ENCODE measurements at places on chromosomes 12 and 14.

GRCh38 chr14:99186956-99187690, 84.9 kb downstream of the BCL11B start:
- no peak for DNase-seq

- DNase-seq = no peak
Measured at GRCh38 chr12:47753021-47754001, 5.4 kb downstream of the RAPGEF3 start.

- peak; percentile 90 for DNase-seq
Measured at GRCh38 chr14:104976198-104977007, 1.8 kb downstream of the AHNAK2 start.

DNA sequence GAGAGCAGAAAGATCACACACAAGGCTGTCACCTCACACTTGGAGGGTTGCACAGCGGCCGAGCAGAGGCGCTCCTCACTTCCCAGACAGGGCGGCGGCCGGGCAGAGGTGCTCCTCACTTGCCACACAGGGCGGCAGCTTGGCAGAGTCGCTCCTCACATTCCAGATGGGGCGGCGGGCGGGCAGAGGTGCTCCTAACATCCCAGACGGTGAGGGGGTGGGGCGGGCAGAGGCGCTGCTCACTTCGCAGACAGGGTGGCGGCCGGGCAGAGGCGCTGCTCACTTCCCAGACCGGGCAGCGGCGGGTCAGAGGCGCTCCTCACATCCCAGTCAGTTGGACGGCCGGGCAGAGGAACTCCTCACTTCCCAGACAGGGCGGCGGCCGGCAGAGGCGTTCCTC, 9.1 kb downstream of the TMBIM4 start:
- no peak for DNase-seq

DNA sequence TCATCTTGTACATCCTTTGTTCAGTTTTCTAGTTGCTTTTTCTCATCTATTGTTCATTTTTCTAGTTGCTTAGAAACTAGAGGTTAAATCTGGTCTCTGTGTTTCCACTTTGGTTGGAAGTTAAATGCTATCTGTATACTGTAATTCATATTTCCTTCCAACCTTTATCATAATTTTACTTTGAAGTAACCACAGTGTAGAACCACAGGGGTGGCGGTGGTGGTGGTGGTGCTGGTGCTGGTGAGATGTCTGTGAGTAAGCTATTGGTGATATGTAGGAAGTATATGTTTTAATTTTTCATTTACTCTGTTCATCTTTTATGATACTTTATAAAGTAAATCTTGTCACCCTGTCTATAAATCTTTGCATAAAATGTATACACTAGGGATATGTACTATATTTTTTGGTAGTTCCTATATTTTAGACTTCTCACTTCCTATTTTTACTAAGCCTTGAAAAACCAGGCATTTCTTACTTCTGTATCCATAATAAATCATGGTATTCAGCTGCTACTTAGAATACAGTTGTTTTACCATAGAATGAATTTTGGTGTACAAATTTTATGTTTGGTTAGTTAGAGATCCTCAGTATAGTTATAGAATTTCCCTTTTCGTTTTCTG, 31.9 kb downstream of the CCDC91 start:
- no peak for DNase-seq

GRCh38 chr14:23604675-23605170, 26.1 kb upstream of the JPH4 start:
- DNase-seq = no peak

GRCh38 chr12:1811281-1811947, 9.0 kb upstream of the LRTM2 start:
- no peak for DNase-seq

DNA sequence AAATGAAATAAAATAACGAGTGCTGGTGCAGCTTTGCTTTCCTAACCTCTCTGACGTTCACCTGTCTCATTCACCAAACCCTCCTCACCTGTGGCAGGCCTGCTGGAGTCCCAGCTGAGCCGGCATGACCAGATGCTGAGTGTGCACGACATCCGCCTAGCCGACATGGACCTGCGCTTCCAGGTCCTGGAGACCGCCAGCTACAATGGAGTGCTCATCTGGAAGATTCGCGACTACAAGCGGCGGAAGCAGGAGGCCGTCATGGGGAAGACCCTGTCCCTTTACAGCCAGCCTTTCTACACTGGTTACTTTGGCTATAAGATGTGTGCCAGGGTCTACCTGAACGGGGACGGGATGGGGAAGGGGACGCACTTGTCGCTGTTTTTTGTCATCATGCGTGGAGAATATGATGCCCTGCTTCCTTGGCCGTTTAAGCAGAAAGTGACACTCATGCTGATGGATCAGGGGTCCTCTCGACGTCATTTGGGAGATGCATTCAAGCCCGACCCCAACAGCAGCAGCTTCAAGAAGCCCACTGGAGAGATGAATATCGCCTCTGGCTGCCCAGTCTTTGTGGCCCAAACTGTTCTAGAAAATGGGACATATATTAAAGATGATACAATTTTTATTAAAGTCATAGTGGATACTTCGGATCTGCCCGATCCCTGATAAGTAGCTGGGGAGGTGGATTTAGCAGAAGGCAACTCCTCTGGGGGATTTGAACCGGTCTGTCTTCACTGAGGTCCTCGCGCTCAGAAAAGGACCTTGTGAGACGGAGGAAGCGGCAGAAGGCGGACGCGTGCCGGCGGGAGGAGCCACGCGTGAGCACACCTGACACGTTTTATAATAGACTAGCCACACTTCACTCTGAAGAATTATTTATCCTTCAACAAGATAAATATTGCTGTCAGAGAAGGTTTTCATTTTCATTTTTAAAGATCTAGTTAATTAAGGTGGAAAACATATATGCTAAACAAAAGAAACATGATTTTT, 17.1 kb upstream of the AMN start:
- DNase-seq = no peak

GRCh38 chr14:36086629-36087395, 89.7 kb downstream of the PTCSC3 start:
- no peak for DNase-seq

DNA sequence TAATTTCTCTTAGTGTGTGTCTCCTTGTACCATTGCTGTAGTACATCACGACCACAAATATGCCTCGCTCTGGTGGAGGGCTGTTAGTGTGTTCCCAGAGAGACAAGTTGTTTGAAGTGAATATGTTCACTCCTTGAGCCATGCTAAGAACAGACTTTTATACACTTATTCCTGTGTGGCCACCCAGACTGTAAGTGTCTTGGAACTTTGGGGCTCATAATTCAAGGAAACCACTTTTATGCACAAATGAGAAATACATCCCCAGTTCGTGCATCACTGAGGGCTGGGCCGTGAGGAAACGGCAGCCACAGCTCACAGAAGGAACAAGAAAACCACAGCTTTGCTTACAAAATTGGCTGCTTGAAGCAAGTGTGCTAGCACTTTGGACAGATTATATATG, 362.2 kb upstream of the DDHD1 start:
- peak; percentile 56 for DNase-seq

DNA sequence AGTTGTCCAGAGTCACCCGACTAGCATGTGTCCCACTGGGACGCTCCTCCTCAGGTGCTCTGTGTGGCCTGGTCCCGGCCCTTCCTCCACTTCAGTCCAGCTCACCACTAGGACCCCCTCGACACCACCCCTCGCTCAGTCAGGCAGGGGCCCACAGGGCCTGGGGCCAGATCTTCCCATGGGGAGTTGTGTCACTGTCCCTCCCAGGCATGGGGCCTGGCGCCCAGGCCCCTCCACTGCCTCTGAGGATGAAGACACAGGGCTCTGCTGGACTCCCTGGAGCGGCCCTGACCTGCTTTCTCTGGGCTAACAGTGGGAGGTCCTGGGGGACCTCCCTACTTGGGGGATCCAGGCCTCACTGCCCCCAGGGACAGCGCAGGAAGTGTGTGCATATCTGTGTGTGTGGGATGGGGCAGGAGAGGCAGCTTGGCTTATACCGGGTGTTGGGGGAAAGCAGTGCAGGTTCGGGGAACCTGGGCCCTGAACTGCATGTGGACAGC, 43.8 kb downstream of the KRT80 start:
- no peak for DNase-seq

DNA sequence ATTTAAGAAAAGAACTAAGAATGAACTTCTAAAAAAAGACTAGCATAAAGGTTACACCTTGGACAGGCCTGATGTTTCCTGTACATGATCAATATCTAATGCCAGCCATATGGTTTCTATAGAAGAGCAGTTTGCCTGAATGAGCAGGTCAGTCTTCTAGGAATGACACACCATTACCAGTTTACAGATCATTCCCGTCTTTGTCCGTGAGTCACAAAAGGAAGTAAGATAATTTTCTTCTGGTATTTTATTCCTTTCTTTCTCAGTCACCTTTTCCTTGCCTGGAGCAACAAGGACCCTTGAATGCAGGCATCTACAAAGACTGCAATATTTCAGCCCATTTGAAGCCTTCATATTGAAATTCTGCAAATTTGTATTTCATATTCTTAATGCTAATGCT, 44.6 kb upstream of the CNTN1 start:
- DNase-seq = no peak

DNA sequence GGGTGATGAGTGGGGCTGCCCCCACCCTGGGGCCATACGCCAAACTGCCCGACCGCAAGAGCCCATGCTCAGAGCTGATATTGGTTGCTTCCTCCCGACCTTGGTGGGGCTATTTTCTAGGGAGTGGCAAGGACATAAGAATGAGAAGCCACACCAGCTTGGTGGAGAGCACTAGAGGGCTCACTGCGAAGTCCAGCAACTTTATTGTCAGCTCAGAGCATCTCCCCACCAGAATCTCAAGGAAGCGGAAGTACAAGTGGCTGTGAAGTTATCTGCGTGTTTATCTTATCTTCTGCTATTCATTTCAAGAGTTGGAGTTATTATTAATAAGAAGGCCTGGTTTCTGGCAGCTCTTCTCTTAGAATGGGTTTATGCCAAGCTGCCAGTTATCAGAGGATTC, 4.9 kb upstream of the PLXNC1 start:
- no peak for DNase-seq

DNA sequence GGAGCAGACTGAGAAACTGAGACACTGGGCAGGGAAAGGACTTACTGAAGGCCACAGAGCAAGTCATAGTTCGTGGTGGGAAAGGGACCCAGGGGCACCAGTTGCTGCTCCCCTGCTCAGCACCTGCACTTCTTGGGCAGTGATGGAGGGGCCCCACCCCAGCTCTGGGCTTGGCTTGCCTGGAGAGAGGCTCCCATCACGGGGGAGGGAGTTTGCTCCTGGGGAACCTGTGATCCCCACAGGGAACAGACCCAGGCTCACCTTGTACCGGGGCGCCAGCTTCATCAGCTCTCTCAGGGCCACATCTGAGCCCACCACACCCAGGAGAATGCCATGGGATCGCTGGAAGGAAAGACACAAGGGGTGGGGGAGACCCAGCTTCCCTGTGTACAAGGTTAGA, 39.8 kb downstream of the CACNA2D4 start:
- no peak for DNase-seq

- DNase-seq = no peak
Measured at GRCh38 chr12:81329085-81329484, 251.2 kb downstream of the ACSS3 start.

- no peak for DNase-seq
Measured at GRCh38 chr14:23025151-23025814, 9.4 kb downstream of the PSMB5 start.

GRCh38 chr14:99966037-99966835, 99.0 kb upstream of the EVL start:
- no peak for DNase-seq

- DNase-seq = no peak
Measured at GRCh38 chr14:59161561-59162175, 26.8 kb upstream of the DAAM1 start.

- DNase-seq = no peak
Measured at GRCh38 chr12:89059721-89060541, 292.4 kb downstream of the DUSP6 start.

- DNase-seq = peak; percentile 39
Measured at GRCh38 chr12:1611803-1612572, 17.0 kb upstream of the WNT5B start.

- DNase-seq = no peak
Measured at GRCh38 chr14:71451501-71451900, 480.7 kb upstream of the RGS6 start.

DNA sequence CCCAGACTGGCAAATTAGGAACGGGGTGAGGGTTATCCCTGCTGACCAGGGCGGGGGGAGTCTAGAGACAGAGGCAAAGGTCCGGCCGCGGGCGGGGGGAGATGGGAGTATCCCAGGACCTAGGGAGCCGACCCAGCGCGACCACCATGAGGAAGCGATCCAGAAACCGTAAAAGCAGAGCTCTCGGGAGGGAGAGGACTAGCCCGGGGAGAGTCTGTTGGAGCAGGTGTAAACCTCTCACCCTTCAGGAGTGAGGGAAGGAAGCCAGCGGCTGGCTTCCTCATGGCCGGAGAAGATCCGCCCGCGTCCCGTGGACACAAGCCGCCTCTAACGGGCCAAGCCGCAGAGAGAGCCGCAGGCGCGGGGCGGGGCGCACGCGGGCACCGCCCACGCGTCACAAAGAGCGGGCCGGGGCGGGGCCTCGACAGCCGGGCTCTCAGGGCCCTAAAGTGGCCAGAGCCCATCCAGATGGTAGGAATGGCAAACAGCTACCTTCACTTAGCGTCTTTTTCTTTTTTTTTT, at the start of gene ACRBP:
ACRBP (minus strand) TSS at position 350 of the 522 bp plus-strand sequence; CDS start at position 284, 66 bp downstream.
- no peak for DNase-seq

DNA sequence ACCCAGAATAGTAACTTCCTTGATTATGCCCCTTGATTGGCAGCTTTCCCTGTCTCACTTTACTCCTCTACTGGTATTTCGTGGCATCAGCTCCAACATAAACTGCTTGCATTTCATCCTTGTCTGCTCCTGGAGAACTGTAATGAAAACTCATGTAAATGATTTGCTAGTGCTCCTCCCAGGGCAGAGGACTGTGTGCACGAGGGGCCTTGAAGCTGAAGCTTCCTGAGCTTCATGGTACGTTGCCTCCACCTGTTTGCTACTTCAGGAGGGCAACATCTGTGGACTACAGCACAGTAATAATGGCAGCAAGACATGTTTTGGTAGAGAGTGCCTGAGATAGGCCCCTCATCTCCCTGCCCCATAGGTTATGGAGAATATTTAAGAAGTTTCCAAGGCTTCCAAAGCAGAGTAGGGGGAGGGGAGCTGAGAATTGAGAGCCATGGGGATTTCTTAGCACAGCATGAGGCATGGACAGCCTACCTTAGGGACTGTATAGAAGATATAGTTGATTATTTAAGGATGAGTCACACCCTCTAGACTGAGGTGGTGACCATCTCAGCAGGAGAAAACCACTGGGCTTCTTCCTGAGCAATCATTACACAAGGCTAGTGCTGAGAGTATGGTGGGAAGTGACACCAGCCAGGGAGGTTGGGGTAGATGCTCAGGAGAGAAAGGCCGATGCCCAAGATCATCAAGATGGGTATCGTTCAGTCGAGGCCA, 29.5 kb downstream of the CCDC198 start:
- peak; percentile 12 for DNase-seq

DNA sequence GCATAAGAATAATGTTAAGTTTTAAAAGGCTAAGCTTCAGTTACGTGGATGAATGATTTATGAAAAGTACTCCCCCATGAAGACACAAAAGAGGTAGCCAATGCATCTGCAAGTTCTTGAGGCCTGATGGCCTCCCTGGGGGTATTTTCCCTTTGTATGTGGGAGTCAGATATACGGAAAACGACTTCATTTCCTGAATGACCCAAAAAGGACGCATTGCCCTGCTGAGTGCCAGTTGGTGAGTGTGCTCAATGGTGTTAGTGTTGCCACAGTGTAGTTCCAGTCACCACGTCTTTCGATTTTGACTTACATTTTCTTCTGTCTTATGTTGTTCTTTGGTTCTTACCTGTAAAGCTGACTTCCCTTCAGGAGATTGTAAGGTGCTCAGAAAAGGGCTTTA, 8.0 kb downstream of the ETV6 start:
- no peak for DNase-seq

GRCh38 chr12:52321418-52321817, 220 bp upstream of the KRT83 start:
- peak; percentile 72 for DNase-seq

Measured in DMS79 treated with DMSO at 0.1 percent for 48 hours (cell line).